Activated CD4-positive, alpha-beta memory T cell treated with anti-CD3 and anti-CD28 coated beads, Interleukin-2, amount 10 ng/mL, durations not matched to agents 7 days and 5 days (primary cell): ENCODE measurements at places on chromosomes 6 and 20. TPM values are rescaled to one million over a fixed set of nuclear protein-coding genes. Genes with fewer than 3 reads are reported as not detected.
A peak's percentile ranks its signal among the peaks of the same experiment; 100 is the strongest.

DNA sequence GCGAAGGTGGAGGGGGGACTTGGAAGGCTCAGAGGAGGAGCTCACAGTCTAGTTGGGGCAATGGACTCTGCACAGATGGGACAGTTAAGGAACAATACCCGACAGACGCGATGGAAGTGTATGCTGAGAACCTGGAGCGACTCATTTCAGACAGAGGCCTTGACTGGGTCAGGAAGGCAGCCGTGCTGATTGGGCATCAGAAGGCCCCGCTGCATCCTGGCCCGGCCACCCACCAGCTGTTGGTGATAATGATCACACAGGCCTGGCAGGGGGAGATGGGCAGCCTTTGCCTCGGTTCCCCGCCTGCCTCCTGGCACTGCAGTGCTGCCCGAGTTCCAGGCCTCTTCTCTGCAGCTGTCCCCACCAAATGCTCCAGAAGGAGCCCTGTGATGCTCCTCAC lies 62.4 kb downstream of the MDGA1 start:
- H3K36me3 ChIP-seq = peaks cover 7% of the 10 kb centered on the region
- H3K27me3 ChIP-seq = no peaks in the 10 kb centered on the region
- H3K4me3 ChIP-seq = no peak overlapping the region
- DNase-seq = no peak
- peaks cover 13% of the 10 kb centered on the region for H3K4me1 ChIP-seq
- H3K27ac ChIP-seq = no peak overlapping the region

Gene SLC16A10
- total RNA-seq = 1.4 TPM

Gene C20orf202
- total RNA-seq = not detected

DNA sequence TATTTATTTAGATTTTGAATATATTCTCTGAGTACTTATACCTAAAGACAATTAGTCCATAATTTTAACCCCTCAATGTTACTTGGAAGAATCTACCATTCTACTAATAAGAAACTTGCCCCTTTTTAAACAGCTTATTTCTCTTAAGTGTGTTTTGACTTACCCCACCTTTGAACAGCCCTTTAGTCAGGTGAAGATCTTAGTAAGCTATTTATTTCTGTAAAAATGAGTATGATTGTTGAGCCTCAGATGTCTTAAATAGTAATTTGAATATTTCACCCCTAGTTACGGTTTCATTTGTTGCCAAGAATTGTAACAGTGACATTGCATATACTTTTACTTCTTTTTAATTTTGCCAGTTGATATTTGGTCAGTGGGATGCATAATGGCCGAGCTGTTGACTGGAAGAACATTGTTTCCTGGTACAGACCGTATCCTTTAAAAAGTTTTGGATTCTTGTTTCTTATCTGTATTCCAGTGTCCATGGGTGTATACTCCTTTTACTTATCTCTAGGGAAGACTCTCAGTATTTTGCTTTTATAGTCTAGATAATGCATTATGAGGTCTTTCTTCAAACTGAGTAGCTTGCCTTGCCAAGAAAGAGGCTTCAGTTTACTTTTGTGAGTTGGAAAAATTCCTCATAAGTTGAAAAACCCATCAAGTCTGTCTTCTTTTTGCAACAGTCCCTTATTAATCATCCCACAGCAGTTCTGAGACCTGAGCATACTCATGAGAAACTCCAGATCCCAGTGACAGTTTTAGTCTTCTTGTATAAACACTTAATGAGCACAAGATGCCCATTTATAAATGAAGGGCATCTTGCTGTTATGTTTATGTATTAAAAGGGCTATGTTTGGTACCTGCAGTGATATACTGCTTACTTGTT lies 48.8 kb downstream of the MAPK14 start:
- peaks cover 65% of the 10 kb centered on the region for H3K36me3 ChIP-seq
- peaks cover 5% of the 10 kb centered on the region for H3K4me1 ChIP-seq
- no peaks in the 10 kb centered on the region for H3K27me3 ChIP-seq
- H3K27ac ChIP-seq = no peak overlapping the region

GRCh38 chr20:45313943-45314342 lies 5.8 kb upstream of the MATN4 start:
- no peak overlapping the region for H3K4me3 ChIP-seq
- H3K36me3 ChIP-seq = no peaks in the 10 kb centered on the region
- DNase-seq = no peak
- H3K27me3 ChIP-seq = peaks cover 32% of the 10 kb centered on the region
- H3K4me1 ChIP-seq = peaks cover 31% of the 10 kb centered on the region

GRCh38 chr6:49556429-49556837 lies 6.0 kb downstream of the C6orf141 start:
- H3K4me1 ChIP-seq = peaks cover 13% of the 10 kb centered on the region
- H3K27ac ChIP-seq = no peak overlapping the region
- peaks cover 13% of the 10 kb centered on the region for H3K27me3 ChIP-seq
- H3K36me3 ChIP-seq = no peaks in the 10 kb centered on the region

Gene PKIB
- 0.86 TPM for total RNA-seq

DNA sequence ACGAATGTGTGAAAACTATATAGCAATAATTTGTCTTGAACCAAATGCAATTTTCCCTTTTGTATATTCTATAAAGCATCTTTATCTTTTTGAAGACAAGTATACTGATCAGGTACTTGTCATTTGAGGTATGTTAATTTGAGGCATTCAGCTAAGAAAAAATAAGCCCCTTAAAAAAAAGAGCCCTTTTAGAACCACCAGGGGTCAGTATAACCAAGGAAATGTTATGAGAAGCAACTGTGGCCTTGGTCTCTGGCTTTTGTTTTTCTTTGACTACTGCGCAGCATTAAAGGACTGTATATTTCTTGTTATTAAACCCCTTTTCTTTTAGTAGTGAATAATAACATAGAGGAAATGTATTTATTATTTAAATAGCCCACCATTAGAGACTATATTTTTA lies 43.1 kb downstream of the CD109 start:
- no peaks in the 10 kb centered on the region for H3K36me3 ChIP-seq
- no peaks in the 10 kb centered on the region for H3K4me1 ChIP-seq
- no peak for DNase-seq
- no peaks in the 10 kb centered on the region for H3K27me3 ChIP-seq
- H3K4me3 ChIP-seq = no peak overlapping the region

Gene ATXN1
- total RNA-seq = 89.4 TPM

- H3K4me3 ChIP-seq = no peak overlapping the region
- peaks cover 7% of the 10 kb centered on the region for H3K4me1 ChIP-seq
- DNase-seq = no peak
- H3K27me3 ChIP-seq = no peaks in the 10 kb centered on the region
- no peak overlapping the region for H3K27ac ChIP-seq
- H3K36me3 ChIP-seq = no peaks in the 10 kb centered on the region
These were observed 199.0 kb downstream of the KCNQ5 start for GRCh38 chr6:72820906-72821305.

DNA sequence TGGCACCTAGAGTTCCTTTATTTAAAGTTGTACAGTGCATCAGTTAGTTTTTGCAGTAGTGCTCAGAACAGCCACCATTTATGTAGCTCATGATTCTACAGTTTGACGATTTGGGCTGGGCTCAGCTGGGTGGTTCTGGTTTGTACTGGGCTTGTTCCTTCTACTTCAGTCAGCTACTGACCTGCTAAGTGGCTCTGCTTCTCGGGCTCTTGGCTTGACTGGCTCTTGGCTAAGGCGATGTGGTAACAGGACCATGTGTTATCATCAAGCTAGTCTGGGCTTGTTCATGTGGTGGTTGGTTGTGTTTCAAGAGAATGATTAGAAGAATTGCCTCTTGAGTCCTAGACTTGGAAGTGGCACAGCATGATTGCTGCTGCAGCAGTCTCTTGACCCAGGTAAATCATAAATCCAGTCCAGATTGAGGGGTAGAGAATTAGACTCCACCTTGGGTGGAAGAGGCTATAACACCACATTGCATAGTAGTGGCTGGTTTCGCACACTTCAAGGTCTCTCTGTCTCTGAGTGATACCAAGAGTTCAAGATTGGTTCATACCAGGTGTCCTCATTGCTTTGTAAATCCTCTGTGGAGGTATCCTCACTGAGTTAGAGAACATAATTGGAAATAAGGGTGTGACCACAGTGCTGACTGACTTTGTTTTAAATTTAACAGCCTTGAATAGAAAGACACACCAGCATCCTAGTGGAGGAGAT lies 253.0 kb downstream of the ARID1B start:
- peaks cover 19% of the 10 kb centered on the region for H3K36me3 ChIP-seq
- H3K27me3 ChIP-seq = no peaks in the 10 kb centered on the region
- H3K4me3 ChIP-seq = no peak overlapping the region
- peaks cover 20% of the 10 kb centered on the region for H3K4me1 ChIP-seq

DNA sequence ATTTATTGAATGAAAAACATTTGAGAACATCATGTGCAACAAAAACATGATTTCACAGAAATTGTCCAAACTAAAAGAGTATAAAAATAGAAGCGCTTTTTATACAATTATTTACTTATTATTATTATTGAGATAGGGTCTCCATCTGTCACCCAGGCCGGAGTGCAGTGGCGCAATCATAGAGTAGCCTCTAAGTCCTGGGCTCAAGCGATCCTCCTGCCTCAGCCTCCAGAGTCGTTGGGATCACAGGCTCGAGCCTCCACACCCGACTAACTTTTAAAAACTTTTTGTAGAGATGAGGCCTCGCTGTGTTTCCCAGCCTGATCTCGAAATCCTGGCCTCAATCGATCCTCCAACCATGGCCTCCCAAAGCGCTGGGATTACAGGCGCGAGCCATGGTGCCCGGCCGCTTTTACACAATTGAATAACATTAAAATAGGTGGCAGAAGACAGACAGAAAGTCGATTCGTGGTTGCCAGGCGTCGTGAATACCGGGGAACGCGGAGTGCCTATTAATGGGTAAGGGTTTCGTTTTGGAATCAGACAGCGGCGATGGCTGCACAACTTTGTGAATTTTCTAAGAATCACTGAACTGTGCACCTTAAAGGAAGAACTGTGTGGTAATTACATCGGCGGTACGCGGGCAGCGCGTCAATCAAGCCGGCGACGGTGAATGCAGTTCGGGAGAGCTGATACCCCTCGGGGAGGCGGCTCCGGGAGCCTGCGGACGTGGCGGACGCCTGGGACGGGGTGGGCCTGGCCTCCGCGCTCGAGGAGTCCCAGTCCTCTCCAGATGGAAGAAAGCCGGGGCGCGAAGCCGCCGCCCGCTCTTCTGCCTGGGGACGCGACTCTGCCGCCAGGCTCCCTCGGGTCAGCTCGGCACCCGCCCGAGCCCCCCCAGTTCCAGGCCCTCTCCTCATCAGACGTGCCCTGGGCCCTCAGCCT lies 807 bp downstream of the TBC1D20 start:
- DNase-seq = peak; percentile 69
- peaks cover 1% of the 10 kb centered on the region for H3K27me3 ChIP-seq
- H3K36me3 ChIP-seq = peaks cover 21% of the 10 kb centered on the region
- peak overlapping the region; percentile 95 for H3K27ac ChIP-seq
- peak overlapping the region; percentile 100 for H3K4me3 ChIP-seq

GRCh38 chr6:17842014-17842776 lies 135.5 kb upstream of the NUP153 start:
- no peak for DNase-seq
- H3K4me1 ChIP-seq = peaks cover 4% of the 10 kb centered on the region
- H3K27ac ChIP-seq = no peak overlapping the region
- H3K4me3 ChIP-seq = no peak overlapping the region

GRCh38 chr20:21523281-21523868 lies 9.5 kb upstream of the NKX2-2 start:
- H3K4me1 ChIP-seq = peaks cover 9% of the 10 kb centered on the region
- H3K4me3 ChIP-seq = peak overlapping the region; percentile 28
- DNase-seq = no peak
- peaks cover 6% of the 10 kb centered on the region for H3K36me3 ChIP-seq
- H3K27me3 ChIP-seq = peaks cover 85% of the 10 kb centered on the region
